ENCODE measurements at places on chromosomes 11 and 22.

- DNase-seq = no peak
Measured at GRCh38 chr22:33492210-33492651, 428.0 kb downstream of the LARGE1 start.

- peak; percentile 59 for DNase-seq
Measured at GRCh38 chr22:36180038-36180880, 19.7 kb upstream of the APOL3 start.

- DNase-seq = no peak
Measured at GRCh38 chr11:133809569-133810491, 35.5 kb downstream of the SPATA19 start.

DNA sequence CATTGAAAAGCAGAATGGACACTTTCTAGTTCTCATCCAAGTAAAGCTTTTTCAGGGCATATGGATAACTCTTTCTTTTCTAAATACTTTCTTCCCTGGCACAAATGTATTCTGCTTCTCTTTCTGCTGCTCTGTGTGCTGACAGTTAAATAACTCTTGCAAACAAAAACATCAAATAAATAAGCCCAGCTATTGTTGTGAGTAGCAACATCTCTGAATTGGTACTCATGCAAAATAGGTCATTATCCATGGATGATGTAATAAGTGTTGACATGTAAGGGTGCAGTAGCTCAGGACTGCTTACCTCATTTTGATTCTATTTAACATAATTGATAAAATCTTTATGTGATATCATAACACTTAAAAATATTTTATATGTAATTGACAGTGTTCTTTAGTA lies 164.3 kb downstream of the MSANTD4 start:
- no peak for DNase-seq

DNA sequence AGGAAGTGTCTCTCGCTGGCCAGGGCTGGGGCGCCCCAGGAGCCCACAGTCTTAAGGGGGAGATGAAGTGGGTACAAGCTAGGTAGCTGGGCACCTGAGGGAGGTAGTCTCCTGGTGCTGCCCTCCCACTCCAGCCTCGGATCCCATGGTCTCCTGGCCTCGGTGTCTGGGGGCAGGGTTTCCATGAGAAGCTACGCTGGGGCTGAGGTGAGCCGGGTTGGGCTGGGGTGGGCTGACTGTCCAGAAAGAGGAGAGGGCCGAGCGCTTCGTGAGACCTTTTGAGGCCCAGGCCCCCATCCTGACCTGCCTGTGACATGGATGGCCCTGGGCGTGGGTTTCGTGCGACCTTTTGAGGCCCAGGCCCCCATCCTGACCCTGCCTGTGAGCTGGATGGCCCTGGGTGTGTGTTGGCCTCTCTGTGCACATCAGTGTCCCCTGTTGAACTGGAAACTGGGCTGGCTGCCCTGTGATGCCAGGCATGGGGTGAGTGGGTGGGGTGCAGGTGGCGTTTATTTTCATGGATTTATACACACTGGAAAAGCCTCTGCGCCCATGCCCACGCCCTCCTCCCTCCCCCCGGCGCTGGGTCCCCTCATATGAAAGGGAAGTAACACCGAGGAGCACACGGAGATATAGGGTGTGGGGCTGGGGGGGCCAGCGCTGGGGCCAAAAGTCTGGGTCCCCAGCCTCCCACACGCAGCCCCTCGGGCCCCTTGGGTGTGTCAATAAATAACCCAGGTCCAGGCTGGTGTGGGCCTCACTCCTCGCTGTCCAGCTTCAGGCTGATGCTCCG lies 8.6 kb downstream of the AIP start:
- DNase-seq = no peak

DNA sequence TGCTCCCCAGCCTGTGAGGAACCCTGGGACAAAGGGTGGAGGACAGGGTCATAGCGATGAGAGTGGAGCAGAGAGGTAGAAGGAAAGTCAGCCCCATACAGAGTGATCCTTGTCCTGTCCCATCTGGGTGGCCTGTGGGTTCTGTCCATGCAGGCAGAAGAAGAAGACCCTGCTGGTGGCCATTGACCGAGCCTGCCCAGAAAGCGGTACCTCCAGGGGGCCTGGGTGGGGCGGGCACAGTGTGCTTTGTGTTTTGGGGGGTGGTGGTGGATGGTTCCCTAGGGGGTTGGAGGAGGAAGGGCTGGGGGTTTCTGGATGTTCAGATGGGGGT lies 7.9 kb downstream of the SIDT2 start:
- no peak for DNase-seq

DNA sequence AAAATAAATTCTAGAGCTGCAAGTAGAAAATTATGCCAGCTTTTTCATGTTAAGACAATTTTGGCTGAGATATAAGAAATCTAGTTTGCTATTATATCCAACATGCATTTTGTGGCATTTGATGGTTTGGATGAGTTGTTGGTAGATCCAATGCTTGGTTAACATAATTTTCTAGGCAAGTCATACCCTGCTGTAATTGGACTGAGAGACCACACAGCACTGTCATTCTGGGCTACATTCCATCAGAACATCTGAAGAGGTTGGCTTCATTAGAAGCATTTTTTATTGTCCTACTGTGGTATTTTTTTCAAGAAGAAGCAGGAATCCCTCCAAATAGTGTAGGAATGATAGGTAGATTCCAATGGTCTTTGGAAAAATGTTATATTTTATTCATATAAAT lies 561.0 kb downstream of the LUZP2 start:
- no peak for DNase-seq

DNA sequence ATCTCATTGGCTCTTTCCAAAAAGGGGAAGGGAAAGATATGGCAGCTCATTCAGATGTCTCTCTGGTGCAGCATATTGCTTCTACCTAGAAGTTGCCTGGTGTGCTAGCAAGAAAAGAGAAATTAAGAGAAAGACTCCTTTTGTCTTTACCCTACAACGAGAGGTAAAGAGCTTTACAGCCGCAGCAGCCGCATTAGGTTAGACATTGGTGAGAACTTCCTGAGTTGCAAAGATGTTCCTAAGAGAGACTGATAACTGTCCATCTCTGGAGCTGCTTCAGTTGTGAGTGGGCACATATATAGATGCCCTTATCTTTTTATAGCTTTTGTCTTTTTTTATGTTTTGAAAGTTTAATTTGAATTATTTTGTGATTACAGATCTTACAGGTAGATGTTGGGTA lies 80.8 kb upstream of the NNMT start:
- DNase-seq = no peak

DNA sequence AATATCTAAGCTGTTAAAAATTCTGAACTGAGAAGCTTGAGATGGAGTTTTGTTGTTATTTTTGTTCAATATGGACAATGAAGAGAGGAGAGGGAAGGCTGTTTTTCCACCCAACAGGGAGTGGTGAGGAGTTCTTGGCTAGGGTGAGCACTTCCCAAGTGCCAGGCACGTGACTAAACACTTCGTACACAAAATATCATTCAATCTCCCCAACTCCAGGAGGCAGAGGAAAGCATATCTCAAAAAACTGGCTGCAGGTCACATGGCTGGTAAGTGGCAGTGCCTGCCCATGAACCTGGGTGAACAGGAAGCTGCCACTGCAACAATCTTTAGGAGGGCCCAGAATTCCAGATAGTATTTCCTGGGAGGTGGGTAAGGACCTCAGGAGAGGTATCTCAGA lies 11.6 kb downstream of the ELF5 start:
- no peak for DNase-seq

- no peak for DNase-seq
Measured at GRCh38 chr11:12202661-12203310, 92.4 kb downstream of the MICAL2 start.

DNA sequence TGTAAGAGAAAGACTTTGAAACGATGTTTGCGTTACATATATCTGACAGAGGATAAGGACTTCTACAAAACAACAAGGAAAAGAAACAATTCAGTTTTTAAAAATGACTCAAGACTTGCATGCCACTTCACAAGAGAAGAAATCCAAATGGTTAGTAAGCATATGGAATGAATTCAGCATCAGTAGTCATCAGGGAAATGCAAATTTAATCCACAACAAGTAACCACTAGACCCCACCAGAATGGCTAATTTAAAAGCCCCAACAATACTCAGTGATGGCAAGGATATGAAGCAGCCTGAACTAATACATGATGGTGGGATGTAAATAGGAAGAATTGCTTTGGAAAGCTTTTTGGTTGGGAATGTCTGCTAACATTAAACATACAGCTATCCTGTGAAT lies 142.6 kb downstream of the ATXN10 start:
- no peak for DNase-seq

DNA sequence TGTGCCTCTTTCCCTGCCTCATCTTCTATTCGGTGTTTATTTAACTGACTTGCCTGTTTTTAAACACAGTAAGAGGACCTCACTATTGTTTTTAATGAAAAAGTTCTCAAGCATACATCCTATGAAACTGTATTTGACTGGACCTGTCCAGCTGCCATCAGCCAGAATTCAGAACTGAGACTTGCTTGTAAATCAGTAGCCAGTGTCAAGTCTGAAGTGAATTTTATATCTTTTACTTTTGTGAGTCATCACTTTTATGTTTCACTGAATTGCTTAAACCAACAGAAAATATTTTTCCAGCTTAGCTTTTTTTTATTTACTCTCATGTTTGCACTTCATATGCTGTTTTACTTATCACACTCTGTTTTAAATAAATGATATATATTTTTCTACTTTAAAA lies 88.3 kb downstream of the LUZP2 start:
- DNase-seq = no peak

GRCh38 chr22:49218142-49218541 lies 609.5 kb downstream of the BRD1 start:
- DNase-seq = no peak

DNA sequence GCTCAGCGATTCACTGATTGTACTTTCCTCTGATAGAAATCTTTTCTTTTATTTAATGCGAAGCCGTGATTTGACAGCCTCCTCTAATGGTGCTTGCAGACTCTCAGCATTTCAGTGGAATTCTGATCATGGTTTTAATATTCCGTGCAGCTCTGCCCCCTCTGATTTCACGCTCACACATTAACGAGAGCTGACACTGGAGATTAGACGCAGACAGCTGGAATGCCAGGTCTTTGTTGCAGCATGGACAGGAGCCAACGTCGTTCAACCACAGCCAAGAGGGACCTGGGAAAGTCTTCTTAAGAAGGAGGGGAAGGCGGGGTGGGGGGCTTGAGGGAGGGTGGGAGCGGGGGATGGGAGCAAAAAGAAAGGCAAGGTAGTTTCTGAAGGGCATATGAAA lies 186.4 kb downstream of the BLID start:
- DNase-seq = no peak
